Upper lobe of left lung (tissue), 6 donors: ENCODE measurements at places on chromosomes 12 and 14. TPM values are rescaled to one million over a fixed set of nuclear protein-coding genes. Genes with fewer than 3 reads are reported as not detected.
A peak's percentile ranks its signal among the peaks of the same experiment; 100 is the strongest.

DNA sequence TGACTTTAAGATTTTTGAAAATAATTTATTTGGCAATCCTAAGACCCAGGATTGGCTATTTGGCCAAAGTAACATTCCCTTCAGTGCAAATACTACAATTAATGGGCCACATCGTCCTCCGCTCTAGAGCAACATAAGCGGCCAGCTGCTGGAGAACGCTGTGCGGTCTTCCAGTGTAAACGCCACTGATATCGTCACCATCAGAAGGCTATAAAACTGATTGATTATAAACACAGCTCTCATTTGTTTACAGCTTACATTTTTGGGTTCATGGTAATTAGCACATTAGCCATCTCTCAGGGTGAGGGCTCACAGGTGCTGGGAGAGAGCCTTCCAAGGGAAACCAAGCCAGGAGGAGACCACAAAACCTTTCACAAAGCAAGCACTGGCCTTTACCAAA lies 130.1 kb upstream of the BMP4 start:
- no peaks in the 10 kb centered on the region for H3K27me3 ChIP-seq
- no peak for DNase-seq
- H3K4me3 ChIP-seq, result no peak overlapping the region
- no peaks in the 10 kb centered on the region for H3K4me1 ChIP-seq
- no peak overlapping the region for H3K27ac ChIP-seq

- peaks cover 82% of the 10 kb centered on the region for H3K36me3 ChIP-seq
- peaks cover 42% of the 10 kb centered on the region for H3K4me1 ChIP-seq
- H3K27me3 ChIP-seq, result no peaks in the 10 kb centered on the region
- H3K27ac ChIP-seq, result peak overlapping the region; percentile 88
- H3K4me3 ChIP-seq, result no peak overlapping the region
These were observed 86.8 kb downstream of the RFLNA start for GRCh38 chr12:124381456-124382296.

GRCh38 chr14:52154992-52155650 lies 86.3 kb upstream of the NID2 start:
- H3K36me3 ChIP-seq, result no peaks in the 10 kb centered on the region
- H3K4me3 ChIP-seq, result no peak overlapping the region
- DNase-seq, result no peak

- no peaks in the 10 kb centered on the region for H3K27me3 ChIP-seq
- no peak for DNase-seq
- H3K36me3 ChIP-seq, result no peaks in the 10 kb centered on the region
- peak overlapping the region; percentile 54 for H3K27ac ChIP-seq
- peaks cover 12% of the 10 kb centered on the region for H3K4me1 ChIP-seq
- peak overlapping the region; percentile 77 for H3K4me3 ChIP-seq
These were observed 817 bp upstream of the MDM1 start for GRCh38 chr12:68332728-68333630.

ABCD2 gene
- 0.20 TPM for total RNA-seq
